NCI-H524 treated with DMSO at 0.1 percent for 48 hours (cell line): ENCODE measurements at places on chromosomes 2 and 18.

DNA sequence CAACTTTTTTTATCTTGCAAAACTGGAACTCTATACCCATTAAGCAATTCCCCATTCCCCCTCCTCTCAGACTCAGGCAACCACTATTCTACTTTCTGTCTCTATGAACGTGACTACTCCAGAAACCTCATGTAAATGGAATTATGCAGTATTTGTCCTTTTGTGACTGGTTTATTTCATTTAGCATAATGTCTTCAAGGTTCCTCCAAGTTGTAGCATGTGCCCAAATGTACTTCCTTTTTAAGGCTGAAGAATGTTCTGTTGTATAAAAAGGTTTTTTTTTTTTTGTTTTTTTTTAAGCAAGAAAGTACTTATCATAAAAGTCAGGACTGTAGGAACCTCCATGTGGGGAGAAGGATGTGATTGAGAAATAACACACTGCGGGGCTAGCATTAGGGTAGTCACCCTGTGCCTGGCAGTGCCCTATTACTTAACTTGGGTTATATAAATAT, 262.9 kb upstream of the FBXO11 start:
- DNase-seq: no peak

DNA sequence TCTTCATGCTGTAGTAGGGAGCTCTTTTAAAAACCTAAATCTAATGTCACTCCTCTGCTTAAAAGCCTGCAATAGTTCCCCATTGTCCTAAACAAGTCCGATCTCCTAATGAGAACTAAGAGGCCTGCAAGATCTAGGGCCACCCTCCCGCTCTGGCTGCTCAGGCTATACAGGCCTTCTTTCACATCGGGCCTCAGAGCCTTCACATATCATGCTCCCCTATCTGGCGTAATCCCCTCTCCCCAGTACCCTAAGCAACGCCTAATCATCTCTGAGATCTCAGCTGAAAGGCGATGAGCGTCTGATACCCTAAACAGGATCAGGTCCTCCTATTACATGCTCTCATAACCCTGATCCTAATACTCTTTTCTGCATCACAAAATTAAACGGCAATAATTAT, 1.9 kb downstream of the MAP4K3 start:
- DNase-seq: no peak

- no peak for DNase-seq
Observed at GRCh38 chr2:189454009-189454408, 12.7 kb downstream of the WDR75 start.

DNA sequence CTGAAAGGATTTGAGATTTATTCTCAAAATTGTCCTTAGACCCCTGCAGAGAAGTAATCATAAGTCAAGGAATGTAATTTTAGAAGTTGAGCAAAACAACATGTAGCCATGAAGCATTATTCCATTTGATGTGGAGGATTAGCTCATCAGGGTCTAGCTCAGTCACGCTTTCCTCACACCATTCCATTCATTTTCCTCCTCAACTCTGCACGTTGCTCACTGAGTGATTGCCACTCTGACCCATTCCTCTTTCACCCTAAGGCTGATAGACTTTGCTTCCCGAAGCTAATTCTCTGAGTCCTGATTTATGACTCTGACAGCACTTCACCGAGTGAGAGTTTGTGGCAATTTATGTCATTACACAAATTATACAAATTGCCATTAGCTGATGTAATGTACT, 820.6 kb upstream of the PIK3C3 start:
- DNase-seq: no peak

GRCh38 chr2:10549195-10549594, 101.1 kb upstream of the ODC1 start:
- DNase-seq: no peak

- DNase-seq: no peak
Observed at GRCh38 chr2:180676520-180677025, 303.8 kb upstream of the UBE2E3 start.

DNA sequence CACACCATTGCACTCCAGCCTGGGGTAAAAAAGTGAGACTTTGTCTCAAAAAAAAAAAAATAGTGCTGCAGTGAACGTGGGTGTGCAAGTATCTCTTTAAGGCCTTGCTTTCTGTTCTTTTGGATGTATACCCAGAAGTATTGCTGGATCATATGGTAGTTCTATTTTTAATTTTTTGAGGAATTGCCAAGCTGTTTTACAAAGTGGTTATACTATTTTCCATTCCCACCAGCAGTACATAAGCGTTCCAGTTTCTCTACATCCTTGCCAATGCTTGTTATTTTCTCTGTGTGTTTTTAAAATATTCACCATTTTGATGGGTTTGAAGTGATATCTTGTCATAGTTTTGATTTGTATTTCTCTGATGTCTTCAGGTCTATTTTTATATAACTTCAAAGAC, 13.1 kb downstream of the ARMC9 start:
- DNase-seq: no peak
